ENCODE measurements at places on chromosomes 5 and 9.

GRCh38 chr5:98768160-98768959 is 5.1 kb upstream of the RGMB start:
- DNase-seq = peak; percentile 61

DNA sequence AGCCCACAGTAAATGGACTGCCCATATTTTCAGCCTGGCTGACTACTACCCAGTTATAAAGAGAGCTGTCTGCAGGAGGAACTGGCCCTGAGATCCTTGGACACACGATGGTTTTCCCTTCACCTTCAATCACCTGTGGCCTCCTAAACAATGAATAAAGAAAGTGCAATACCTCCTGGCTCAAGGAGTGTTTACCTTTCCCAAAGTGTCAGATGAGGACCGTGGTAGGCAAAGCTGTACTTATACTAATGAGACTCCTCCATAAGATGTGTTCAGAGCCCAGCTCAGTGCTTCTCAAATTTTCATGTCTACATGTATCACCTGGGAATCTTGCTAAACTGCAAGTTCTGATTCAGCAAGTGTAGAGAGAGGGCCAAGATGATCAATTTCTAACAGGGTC is 284.5 kb upstream of the VLDLR start:
- no peak for DNase-seq

GRCh38 chr5:172973931-172974330 is 9.6 kb upstream of the ATP6V0E1 start:
- no peak for DNase-seq

DNA sequence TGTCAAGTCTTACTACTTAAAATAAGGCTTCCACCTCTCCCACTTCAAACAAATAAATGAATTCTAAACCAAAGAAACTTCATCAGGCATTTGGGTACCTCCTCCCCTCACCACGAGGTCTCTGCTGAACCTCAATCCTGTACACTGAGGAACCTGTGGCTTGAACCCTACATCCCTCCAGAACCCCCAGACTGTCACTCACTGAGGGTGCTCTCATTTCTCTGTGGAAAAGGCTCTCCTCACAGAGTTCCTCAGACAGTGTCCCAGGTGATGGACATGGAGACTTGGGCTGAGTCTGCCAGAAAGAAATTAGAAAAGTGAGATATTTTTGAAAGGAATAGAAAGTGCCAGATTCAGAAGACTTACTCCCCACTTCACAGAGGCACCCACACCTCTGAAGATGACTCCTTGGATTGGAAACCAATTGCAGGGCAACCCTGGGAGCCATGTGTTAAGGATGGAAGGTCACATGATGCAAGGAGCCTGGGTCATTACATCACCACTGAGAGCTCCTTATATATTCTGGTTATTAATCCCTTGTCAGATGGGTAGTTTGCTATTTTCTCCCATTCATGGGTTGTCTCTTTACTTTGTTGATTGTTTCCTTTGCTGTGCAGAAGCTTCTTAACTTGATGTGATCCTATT is 19.8 kb downstream of the MLANA start:
- no peak for DNase-seq

DNA sequence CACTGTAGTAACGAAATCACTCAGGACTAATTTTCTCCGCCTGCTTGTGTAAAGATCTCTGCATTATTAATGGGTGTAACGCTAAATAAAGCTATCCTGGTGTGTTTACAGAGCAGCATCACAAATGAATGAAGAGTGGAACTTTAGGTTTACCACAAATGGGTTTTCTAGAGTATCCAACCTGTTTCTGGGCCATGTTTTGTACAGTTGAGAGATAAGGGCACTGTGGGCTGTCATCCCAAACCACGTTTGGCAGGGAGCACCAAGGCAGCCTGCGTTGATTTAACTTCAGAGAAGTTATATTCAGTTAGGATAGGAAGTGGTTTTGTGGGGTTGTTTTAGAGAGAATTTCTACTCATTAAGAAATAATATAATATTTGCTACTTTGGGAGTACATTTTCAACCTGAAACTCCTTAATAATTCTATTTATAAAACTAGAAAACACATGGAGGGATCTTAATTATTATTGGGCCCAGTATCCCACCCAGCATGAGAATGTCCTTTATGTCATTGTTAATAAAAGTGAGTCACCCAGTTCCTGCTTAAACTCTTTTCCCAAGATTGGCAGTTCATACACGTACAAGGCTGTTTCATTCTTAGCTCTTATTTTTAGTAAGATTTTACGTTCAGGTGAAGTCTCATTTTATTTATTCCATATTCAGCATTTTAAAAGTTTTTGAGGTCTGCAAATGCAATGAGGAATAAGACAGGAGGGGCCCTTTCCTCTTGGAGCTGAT is 8.0 kb downstream of the KCNN2 start:
- DNase-seq = no peak

GRCh38 chr5:172788771-172789686 is 18.0 kb upstream of the DUSP1 start:
- no peak for DNase-seq

GRCh38 chr9:131516100-131516499 is 13.4 kb downstream of the POMT1 start:
- DNase-seq = no peak

DNA sequence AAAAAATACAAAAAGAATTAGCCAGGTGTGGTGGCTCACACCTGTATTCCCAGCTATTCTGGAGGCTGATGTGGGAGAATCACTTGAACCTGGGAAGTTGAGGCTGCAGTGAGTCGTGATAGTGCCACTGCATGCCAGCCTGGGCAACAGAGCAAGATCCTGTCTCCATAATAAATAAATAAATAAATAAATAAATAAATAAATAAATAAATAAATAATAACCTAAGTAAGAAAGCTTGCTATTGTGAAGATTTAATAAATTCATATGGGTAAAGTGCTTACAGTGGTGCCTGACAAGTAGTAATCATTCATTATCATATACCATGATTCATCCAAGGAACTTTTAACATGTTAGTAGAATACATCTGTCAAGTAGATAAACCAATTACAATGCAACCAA is 13.4 kb downstream of the SVEP1 start:
- no peak for DNase-seq

GRCh38 chr5:56598941-56599340 is 216.4 kb upstream of the MAP3K1 start:
- no peak for DNase-seq

- DNase-seq = peak; percentile 4
These were observed 865.4 kb upstream of the ACO1 start for GRCh38 chr9:31519011-31519410.

DNA sequence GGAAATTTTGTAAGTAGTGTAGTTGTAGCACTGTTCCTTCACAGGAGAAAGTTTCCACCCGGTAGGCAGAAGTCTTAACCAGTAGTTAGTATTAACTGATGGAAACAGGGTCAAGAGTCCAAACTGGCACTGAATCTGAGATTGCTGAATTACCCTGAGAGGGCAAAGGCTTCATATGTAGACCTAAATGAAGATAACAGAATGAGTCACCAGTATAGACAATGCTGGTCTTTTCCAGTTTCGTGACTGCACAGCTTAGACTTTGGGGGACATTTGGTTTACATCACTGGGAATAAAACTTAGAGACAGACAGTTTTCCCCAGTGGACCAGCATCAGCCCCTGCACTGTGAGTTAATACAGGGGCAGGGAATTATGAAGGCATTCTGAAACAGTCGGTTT is 60.5 kb downstream of the PCSK5 start:
- no peak for DNase-seq

- DNase-seq = no peak
These were observed 1104.4 kb upstream of the SEMA6A start for GRCh38 chr5:117679046-117679445.

- no peak for DNase-seq
These were observed 557.9 kb downstream of the CAAP1 start for GRCh38 chr9:26334706-26335105.
